ENCODE measurements at places on chromosomes 3 and 15. TPM values are rescaled to one million over a fixed set of nuclear protein-coding genes. Genes with fewer than 3 reads are reported as not detected.

The TTC23 gene
- total RNA-seq: 22.3 TPM

The FBLN2 gene
- total RNA-seq: 2.2 TPM

The CFAP20DC gene
- 2.3 TPM for total RNA-seq

The ZKSCAN7 gene
- 1.2 TPM for total RNA-seq

The KBTBD12 gene
- total RNA-seq: not detected

The DNAH12 gene
- 0.04 TPM for total RNA-seq

The MAGEF1 gene
- 10.4 TPM for total RNA-seq

DNA sequence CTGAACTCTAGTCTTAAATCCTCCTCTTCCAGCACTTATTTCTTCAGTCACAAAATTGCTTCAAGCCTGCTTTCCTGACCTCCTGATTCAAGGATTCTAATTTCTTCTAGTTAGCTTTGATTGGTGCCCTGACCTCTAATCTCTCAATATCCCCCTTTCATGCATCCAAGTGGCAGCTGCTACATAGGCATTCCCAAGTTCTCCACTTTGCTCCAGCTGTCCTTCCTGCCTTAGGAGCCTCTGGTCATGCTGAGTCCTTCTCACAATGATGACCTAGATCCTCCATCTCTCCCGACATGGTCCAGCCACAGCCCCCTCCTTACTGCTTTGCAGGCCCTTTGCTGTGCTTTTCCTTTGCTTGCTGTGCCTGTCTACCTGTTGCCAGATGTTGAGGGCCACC, 347.8 kb upstream of the C2CD4B start:
- no peak for DNase-seq

GRCh38 chr3:12630292-12630691, 33.6 kb downstream of the RAF1 start:
- DNase-seq: no peak

GRCh38 chr3:111864821-111865656, 6.0 kb downstream of the PHLDB2 start:
- DNase-seq: peak; percentile 79

- DNase-seq: no peak
Observed at GRCh38 chr15:56001471-56002078, 8.2 kb upstream of the NEDD4 start.

- no peak for DNase-seq
Observed at GRCh38 chr15:62658498-62658897, 384.0 kb upstream of the TPM1 start.

DNA sequence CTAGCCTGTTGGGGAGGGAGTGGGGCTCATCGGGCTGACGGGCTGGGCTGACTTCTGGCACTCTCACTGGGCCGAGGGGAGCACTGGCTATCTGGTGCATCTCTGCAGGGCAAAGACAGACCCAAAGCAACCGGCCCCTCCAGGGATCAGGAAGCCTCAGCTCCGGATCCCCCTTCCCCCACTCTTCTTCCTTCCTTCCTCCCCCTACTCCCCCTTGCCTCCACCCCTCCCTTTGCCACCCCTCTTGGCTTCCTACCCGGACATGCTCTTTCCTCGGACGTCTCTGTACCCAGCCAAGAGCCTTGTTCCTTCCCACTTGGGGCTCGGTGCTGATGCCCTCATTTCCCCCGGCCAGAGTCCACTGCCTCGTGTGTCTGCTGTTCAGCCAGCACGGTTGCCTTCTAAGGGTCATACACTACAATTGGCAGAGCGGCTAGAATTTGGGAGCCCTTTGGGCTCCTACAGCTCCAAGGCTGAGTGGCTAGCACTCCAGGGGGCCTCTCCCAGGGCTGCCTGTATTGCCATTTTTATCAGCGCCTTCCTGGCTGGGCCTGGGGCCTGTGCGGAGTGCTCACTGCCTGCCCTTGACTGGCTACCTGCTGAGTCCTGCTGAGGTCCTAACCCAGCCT, 10.9 kb downstream of the SEMA3F start:
- DNase-seq: no peak

GRCh38 chr15:52255008-52255407, 40.6 kb downstream of the MYO5C start:
- DNase-seq: peak; percentile 22

DNA sequence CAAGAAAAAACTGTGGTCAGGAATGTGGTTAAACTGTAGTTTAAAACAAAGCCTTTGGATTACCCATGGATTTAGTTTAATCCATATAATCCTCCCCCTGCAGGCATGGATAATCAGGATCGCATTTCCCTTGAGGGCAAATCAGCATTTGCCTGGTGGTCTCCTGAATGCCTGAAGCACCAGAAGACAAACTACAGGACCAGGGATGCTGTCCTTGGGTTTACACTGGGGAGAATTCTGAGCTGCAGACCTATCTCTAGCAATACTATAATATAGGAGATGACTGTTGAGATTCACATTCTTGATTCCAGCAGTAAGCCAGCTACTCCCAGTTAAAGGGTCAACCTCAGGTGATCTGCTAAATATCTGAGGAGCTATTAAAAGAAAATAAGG, 10.6 kb downstream of the PIK3CB start:
- no peak for DNase-seq

- no peak for DNase-seq
Observed at GRCh38 chr15:35822153-35822552, 276.2 kb upstream of the DPH6 start.

DNA sequence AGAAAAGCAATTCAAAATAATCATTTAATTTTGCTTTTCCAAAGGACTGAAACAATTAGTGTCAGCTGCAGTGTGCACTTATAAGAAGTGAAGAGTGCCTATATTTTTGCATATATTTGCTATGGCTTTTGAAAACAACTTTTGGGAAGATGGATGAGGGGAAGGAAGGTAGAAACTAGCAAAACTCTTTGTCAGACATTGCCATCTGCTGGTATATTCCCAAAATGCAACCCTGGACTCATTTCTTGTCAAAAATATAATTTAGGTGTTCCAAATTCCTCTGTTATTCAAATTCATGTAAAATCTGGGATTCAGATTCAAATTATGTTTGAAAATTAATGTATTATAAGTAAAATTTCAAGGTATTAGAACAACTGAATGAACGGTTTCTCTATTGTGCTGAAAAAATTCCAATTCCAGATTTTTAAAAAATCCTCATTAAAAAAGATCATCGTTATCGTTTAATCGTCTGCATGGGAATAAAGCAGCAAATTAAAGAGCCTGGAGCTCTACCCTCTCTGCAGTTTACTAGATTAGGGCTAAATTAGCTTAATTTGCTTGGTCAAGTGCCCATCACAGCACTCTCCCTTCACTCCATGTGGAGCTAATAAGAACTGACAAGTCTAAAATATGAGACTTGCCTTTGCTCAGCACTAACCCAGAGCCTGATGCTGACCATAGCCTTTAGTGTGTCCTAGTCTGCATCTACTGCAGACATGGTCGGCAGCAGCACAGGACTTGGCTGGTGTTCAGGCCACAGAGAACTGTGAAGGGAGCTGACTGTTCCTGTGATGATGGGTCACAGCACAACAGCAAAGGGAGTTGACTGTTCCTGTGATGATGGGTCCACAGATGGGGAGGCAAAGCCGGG, 67.9 kb upstream of the MITF start:
- no peak for DNase-seq

GRCh38 chr3:57546616-57547015, 2.5 kb upstream of the DNAH12 start:
- no peak for DNase-seq

DNA sequence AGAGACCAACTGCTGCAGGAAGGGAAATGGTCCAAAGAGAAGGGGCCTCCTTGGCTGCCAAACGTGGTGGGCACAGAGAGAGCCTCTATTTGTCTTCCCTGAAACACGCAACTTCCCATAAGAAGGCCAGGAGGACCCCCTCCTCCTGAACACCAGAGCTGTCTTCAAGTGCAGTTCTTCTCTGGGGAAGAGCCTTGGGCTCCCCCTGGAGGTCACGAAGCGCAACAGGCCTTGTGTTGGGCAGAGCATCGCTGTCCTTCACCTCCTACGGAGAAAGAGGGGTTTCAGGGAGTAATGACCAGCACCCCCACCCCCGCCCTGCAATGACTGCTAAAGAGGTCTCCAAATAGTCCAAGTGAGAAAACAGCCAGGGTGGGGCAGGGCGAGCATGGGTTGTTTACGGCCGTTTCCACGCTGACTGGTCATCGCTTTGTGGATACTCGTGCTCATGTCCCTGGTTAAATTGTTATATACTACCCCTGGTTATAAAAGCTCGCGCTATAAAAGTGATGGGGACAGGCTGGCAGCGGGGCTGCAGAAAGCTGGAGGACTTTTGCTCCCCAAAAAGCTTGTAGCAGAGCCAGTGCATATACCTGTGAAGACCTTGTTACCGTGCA, 397.5 kb upstream of the ATP10A start:
- no peak for DNase-seq

GRCh38 chr3:181330821-181331563, 341.5 kb upstream of the DNAJC19 start:
- DNase-seq: no peak

GRCh38 chr3:128073185-128073725, 21.0 kb downstream of the SEC61A1 start:
- no peak for DNase-seq

- no peak for DNase-seq
Observed at GRCh38 chr15:62506217-62506805, 341.2 kb upstream of the C2CD4B start.

GRCh38 chr3:100815583-100815982, 106.3 kb downstream of the TFG start:
- no peak for DNase-seq

Data from pulmonary artery endothelial cell (primary cell).